ENCODE measurements at places on chromosomes 2 and 18.

DNA sequence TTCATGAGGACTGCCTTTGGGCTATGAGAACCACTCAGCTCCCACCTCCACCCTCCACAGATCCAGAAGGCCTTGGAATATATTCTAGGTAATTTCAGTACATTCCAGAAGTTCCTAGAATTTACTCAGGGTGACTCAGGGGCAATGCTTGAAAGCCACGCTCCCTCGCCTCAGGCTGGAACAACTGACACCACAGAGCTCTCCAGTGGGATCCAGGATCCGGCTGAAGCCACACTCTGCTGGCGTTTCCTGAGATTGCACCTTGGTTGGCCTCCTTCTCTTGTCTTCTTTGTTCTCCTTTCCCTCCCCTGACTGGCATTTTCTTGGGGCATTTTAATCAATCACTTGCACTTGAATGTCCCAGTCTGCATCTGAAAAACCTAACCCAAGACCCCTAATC is 92.6 kb upstream of the KCNE4 start:
- peak; percentile 85 for DNase-seq

DNA sequence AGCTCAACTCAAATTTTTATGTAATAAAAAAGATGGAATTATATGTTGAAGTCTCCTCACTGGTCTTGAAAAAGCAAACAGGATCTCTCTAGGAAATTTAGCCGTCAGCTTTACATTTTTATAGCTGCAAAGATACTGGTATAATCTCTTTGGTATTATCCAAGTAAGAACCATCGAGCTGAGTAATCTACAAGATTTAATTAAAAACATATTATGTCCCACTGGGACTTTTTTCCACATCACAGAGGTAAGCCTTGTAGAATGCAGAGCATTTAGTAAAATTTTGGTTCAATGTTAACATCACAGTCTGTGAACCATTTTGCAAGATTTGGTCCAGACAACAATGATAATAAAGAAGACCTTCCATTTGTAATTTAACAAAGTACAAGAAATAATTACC is 162.6 kb upstream of the SLC39A10 start:
- no peak for DNase-seq

GRCh38 chr2:71554706-71555056 is 101.3 kb downstream of the DYSF start:
- no peak for DNase-seq

DNA sequence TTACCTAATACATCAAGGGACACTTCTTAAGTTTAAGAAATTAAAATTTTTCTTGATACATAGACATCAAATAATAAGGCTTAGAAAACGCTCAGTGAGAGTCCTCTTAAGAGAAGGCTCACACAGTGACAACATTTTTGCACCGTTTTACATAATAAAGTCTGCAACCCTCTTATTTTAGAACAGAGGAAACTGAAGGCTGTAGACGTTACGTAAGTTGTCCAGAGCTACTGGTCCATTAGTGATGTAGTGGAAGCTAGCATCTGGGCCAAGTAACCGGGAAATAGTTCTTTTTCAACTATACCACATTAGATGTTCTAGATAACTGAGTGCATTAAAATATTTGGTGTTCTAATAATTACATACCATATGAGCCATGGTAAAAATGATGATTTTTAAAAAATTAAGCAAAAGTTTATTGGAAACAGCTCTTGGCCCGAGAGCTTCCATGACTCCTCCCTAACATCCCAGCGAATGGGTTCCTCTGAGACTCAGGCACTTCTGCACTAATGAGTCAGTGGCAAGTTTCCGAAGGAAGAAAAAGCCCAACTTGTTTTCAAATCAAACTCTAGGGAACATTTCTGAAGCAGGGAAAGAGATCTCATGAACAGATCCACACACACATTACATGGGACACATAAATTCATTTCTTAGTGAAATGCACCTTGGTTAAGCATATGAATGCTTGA is 232.6 kb upstream of the PXDN start:
- peak; percentile 56 for DNase-seq

GRCh38 chr18:55763298-55763697 is 175.3 kb upstream of the TCF4 start:
- peak; percentile 71 for DNase-seq

- no peak for DNase-seq
Observed at GRCh38 chr2:189876271-189876670, 92.0 kb downstream of the PMS1 start.

GRCh38 chr2:48221846-48222516 is 308.0 kb upstream of the STON1 start:
- DNase-seq = no peak

DNA sequence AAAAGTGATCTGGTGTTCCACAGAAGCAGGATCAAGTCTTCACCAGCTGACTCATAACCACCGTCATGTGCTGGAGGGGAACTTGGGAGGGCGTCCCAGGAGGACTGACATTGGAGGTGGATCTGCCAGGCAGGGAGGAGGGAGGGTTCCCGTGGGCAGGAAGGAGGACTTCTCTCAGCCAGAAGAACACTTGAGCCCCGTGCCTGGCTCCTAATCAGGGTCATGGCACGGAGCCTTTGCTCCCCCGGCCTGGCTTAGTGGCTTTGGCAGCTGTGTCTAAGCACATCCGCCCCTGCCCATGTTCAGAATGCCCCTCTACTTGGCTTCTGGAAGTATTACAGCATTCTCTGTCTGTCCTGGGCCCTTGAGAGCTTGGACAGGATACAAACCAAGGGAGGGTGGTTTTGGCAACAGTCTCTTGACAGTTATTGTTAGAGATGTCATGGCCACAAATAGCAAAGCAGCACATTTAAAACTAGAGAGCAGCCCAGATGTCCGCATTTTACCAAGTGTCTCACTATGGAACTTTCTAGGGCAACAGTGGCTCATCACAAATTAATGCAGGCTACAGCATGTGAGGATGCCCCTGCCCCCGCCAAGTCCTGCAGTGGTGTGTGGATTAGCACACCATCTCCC is 11.5 kb downstream of the PPP1R7 start:
- DNase-seq = peak; percentile 86

DNA sequence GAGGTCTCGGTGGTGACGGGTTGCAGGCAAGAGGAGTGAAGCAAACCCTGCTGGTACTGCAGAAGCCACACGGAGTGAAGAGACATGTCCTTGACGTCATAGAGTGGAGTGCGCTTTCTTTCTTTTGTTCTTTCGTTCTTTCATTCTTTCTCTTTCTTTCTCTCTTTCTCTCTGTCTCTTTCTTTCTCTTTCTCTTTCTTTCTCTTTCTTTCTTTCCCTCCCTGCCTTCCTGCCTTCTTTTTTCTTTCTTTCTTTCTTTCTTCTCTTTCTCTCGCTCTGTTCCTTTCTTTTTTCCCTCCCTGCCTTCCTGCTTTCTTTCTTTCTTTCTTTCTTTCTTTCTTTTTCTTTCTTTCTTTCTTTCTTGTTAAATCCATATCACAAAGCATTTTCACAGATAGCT is 39.2 kb downstream of the LRRFIP1 start:
- DNase-seq = no peak

DNA sequence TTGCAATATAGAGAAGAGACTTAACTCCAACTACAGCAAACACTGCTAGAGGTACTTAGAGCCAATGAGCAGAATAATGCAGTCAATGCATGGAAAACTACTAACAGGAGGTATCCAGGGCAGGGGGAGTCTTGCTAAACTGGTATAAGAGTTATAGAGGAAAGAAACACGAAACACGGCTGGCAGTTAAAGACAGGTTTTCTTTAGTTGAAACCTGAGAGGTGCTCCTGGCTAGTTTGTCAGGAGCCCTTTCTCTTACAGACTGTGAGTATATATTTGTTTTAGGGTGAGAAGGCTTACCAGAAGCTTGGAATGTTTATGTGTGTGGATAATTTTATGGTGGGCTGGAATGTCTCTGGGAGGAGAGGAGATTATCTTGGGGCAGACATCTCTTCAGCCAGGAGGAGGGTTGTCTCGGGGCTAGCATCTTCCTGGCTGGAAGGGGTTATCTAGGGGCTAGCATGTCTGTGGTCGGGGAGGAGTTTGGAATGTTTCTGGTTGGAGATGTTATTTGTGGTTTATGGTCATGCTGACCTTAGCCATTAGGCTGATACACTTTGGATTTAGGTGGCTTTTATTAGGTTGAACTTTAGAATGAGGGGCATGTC is 1048.8 kb downstream of the DPP10 start:
- no peak for DNase-seq

GRCh38 chr2:168952424-168952823 is 51.3 kb downstream of the G6PC2 start:
- DNase-seq = no peak

- DNase-seq = no peak
Observed at GRCh38 chr2:179772346-179772745, 89.1 kb downstream of the ZNF385B start.

GRCh38 chr2:13676269-13676668 is 956.2 kb upstream of the LRATD1 start:
- DNase-seq = peak; percentile 84

DNA sequence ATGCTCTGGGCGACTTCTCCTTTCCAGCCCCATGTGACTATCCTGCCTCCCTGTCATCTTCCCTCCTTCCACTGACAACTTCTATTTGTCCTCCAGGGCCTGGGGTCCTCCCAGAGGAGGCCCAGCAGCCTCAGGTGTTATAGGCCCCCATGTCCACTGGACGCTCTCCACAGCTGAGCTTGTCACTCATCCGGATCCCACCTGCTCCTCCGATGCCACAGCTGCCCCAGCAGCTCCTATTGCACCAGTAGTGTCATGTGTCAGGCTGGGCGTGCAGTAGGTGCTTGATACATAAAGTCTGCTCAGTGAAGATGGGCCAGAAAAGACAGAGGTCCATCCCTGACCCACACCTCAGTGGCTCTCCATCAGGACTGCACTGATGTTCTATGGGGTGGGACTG is 305.7 kb upstream of the MYT1L start:
- no peak for DNase-seq

- DNase-seq = no peak
Observed at GRCh38 chr2:171583566-171583965, 61.3 kb downstream of the CYBRD1 start.

DNA sequence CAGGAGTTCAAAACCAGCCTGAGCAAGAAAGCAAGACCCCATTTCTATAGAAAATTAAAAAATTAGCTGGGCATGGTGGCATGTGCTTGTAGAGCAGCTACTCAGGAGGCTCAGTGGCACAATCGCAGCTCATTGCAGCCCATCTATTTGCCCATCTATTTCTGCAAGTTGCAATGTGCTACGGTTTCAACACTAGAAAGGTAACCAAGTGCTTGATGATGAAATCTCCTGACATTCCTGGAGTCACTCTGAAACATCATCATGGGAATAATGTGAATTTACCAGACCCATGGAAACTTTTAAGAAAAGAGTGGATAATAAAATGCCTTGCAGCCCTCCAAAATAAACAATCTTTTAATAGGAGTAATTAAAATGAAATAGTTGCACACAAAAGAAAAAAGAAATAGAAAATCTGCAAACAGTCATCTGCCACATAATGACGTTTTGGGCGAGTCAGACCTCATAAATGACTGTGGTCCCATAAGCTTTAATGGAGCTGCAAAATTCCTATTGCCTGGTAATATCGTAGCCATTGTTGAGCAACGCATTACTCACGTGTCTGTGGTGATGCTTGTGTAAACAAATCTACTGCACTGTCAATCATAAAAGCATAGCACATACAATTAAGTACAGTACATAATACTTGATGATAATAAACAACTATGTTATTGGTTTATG is 46.6 kb upstream of the AMMECR1L start:
- DNase-seq = peak; percentile 34

- DNase-seq = no peak
Observed at GRCh38 chr2:16161768-16162490, 221.6 kb downstream of the MYCN start.

DNA sequence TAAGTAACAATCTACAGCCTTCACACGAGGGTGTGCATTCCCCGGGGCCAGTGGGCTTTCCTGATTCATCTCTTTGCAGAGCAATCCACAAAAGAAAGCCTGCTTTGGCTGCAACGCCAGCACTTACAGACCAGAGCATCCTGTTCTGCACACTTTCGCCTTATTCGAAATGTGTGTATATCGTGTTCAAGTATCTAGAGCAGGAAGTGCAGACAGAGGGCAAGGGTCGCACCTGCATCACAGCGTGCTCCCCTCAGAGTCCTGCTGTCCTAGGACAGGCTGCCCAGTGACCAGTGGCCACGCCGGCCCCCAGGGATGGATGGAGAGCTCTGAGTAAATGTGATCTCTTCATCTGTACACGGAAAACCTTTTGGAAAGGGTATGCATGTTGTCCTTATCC is 264.3 kb downstream of the ZNF516 start:
- DNase-seq = no peak

DNA sequence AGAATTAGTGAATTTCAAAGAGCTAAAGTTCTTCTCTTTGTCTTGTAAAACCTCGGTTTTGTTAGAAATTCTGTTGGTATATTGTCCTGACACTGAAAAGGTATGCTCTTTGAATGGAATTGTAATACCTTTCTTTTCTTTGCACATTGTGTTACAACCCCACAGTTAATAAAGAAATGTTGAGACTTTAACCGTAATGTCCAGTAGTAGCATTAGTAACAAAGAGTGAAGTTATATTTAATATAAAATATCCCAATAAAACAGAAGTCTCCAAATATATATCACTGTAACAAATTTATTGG is 69.8 kb downstream of the EHBP1 start:
- no peak for DNase-seq

DNA sequence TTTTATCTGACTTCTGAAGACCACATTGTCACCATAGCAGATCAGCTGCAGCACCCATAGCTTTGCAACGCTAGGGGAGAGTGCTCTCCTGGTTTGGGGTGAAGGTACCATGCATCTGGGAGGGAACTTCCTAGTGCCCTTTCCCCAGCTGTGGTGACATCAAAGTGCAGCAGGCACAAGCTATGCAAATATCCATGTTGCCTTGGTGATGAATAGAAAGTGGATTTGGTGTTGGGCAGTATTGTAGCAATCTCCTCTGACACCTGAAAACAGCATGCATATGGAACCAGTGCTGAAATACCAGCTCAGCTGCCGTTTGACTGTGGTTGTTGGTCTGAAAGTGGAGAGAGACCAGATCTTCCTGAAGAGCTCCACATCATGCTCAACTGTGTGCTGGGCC is 37.1 kb downstream of the BCL2L11 start:
- DNase-seq = no peak

GRCh38 chr2:50492477-50492851 is 539.5 kb downstream of the NRXN1 start:
- peak; percentile 60 for DNase-seq

DNA sequence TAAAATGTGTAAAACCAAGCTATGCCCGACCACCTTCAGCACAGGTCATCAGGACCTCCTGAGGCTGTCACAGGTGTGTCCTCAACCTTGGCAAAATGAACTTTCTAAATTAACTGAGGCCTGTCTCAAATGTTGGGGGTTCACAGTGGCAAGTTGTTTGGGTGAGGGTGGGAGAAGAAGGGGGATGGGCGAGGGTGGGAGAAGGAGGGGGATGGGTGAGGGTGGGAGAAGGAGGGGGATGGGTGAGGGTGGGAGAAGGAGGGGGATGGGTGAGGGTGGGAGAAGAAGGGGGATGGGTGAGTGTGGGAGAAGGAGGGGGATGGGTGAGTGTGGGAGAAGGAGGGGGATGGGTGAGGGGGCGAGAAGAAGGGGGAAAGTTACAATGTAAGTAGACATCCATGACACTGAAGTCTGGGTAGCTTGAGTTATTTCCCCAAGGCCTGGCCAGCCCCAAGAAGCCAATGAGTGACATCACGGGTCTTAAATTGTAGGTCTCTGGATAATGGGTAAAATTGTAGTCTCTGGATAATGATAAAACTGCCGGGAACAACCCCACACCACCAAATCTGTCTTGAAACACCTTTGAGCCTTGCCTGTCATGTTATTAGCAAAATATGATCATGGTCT is 56.3 kb downstream of the TIMM21 start:
- DNase-seq = no peak

- no peak for DNase-seq
Observed at GRCh38 chr2:118177318-118177717, 89.0 kb downstream of the INSIG2 start.

Data from astrocyte of the spinal cord (primary cell).